Left ventricle myocardium inferior (tissue), 1 donor: ENCODE measurements at places on chromosomes 5 and 9. TPM values are rescaled to one million over a fixed set of nuclear protein-coding genes. Genes with fewer than 3 reads are reported as not detected.

DNA sequence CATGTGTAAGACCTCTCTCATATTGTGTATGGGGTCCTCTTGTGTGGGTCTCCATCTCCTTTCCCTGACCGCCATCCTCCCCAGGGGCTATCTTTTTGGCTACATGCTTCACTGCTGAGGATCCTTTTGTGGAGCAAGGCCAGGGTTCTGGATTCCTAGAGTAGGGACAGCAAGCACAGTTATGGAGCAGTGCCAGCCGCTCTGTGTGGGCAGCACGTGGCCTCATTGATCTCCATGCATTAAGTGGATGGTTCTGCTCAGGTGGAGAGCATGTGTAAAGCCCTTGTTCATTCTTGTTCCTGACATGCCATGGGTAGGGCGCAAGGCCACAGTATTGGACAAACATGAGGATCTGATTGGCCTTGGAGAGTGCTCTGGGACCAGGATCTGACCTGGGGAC is 8.9 kb downstream of the PHF2 start:
- peak overlapping the region; percentile 64 for H3K27ac ChIP-seq
- H3K4me1 ChIP-seq, result peaks cover 85% of the 10 kb centered on the region
- H3K27me3 ChIP-seq, result no peaks in the 10 kb centered on the region
- no peaks in the 10 kb centered on the region for H3K36me3 ChIP-seq
- no peak overlapping the region for H3K4me3 ChIP-seq

DNA sequence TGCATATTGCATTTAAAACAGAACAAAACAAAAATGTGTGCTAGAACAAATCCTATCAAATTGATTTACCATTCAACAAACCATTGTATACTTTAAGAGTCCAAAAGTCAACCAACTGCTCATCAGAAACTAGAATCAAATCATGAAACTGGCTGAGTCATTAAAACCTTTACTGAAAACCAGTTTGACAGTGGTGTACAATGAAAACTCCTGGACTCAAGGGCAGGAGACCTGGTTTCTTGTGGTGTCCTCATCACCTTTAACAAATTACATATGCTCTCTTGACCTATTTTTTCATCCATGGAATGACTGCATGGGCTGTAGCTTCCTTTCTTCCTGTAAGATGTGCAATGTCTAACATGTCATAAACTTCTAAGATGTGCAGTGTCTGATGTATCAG is 315.3 kb upstream of the SLC30A5 start:
- H3K27ac ChIP-seq, result no peak overlapping the region
- no peak for DNase-seq
- no peaks in the 10 kb centered on the region for H3K27me3 ChIP-seq
- no peaks in the 10 kb centered on the region for H3K36me3 ChIP-seq
- H3K4me1 ChIP-seq, result no peaks in the 10 kb centered on the region
- H3K4me3 ChIP-seq, result no peak overlapping the region

DNA sequence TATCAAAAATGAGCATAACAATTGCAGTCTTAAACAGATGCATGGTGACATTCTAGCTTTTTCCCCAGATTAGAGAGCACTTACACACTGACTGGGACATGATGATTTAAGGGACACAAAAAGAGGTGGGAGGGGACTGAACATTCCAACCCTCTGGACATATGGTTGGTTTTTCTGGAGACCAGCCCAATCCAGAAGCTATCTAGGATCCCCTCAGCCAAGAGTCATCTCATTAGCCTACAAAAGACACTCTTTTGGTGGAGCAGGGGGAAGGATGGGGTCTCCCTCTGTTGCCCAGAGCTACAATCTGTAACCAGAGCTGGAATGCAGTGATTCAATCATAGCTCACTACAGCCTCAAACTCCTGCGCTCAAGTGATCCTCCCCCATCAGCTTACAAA is 97.3 kb upstream of the IQGAP2 start:
- H3K27ac ChIP-seq, result peak overlapping the region; percentile 55
- H3K4me1 ChIP-seq, result peaks cover 4% of the 10 kb centered on the region
- H3K4me3 ChIP-seq, result no peak overlapping the region
- no peaks in the 10 kb centered on the region for H3K36me3 ChIP-seq
- no peaks in the 10 kb centered on the region for H3K27me3 ChIP-seq

- no peaks in the 10 kb centered on the region for H3K36me3 ChIP-seq
- H3K4me3 ChIP-seq, result no peak overlapping the region
- H3K27ac ChIP-seq, result peak overlapping the region; percentile 70
Measured at GRCh38 chr5:151208481-151208914, 15.4 kb downstream of the CCDC69 start.

DNA sequence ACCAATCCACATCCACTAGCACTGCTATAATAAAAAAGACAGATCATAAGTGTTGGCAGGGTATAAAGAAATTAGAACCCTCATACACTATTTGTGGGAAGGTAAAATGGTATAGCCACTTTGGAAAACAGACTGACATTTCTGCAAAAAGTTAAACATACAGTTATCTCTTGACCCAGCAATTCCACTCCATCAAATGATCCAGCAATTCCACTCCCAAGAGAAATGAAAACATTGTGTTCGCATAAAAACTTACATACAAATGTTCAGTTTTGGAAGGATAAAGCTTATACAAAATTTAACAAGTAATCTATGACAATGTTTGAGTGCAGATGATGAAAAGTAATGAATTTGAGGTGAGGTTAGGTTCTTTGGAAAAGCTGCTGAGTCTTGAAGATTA is 2.1 kb downstream of the KIF27 start:
- H3K36me3 ChIP-seq, result no peaks in the 10 kb centered on the region
- DNase-seq, result no peak
- H3K4me1 ChIP-seq, result peaks cover 15% of the 10 kb centered on the region

CNTNAP3B gene
- 8.0 TPM for total RNA-seq
